ENCODE measurements at places on chromosomes 11 and 22.

DNA sequence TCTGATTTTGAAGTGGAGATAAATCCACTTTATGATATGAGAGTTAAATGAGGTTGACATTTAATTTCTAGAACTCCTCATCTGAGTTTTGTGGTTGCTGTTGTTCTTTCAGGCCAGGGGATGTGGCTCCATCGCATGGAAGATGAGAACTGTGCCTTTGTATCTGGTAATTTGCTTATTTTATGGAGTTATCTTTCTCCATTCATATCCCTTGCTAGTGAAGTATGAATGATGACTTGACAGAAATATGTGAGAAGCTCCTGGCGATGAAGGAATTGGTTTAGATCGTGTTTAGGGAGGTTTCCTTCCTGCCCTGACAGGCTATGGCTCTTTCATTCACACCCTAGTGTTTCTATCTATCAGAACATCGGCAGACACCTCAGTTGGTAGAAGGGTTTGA is 393.7 kb downstream of the ETS1 start:
- no peak for DNase-seq

DNA sequence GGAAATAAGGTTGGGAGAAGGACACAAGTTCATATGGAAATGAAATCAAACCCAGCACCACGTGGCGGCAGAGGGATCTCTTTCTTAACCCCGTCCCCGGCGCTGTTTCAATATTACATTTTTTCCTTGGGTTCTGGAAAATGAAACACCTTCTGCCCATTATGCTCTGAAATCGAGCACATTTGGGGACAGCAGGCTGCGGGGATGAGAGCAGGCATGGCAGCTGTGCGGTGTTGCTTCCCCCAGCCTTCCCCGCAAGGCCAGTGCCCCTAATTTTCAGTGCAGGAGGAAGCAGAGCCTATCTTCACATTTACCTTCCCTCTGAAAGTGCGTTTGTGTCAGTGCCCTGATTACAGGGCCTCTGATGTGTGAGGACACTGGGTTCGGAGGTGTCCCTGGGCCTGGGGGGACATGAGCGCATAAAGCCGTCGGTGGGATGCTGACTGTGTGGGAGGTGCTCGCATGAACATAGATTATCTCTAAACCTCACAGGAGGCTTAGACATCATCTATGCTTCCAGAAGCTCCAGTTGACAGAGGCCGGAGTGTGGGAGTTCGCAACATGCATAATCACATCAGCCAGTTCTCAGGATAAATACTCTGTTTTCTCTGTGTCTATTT is 921.3 kb downstream of the BRD1 start:
- DNase-seq, result no peak

DNA sequence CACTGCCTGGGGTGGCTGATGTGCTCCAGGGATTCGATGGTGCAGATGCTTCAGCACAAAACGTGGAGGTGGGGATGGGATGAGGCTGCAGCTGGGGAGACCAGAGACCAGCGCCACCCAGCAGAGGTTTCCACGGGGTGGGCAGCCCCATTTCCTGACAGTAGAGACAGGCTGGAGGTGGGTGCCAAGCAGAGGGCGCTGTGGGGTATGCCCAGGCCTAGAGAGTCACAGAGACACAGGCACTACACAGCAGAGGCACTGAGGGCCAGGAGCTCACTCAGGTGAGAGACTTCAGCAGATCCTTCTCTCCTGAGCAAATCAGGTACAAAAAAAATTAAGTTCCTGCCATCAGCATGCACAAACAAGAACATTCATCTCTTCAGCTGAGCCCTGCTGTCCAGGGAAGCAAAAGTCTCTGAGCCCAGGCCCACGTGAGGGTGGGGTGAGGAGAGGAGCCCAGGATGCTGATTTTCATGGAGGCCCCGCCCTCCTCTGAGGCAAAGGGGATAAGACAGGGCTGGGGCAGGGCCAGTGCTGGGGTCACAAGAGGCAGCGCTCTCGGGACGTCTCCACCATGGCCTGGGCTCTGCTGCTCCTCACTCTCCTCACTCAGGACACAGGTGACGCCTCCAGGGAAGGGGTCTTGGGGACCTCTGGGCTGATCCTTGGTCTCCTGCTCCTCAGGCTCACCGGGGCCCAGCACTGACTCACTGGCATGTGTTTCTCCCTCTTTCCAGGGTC is 53.1 kb downstream of the GGTLC2 start:
- DNase-seq, result no peak

GRCh38 chr11:8759634-8760033 is 77.0 kb downstream of the RPL27A start:
- no peak for DNase-seq

GRCh38 chr22:24954114-24954463 is 1.6 kb downstream of the KIAA1671 start:
- DNase-seq, result no peak

- DNase-seq, result no peak
These were observed 26.6 kb downstream of the RAB30 start for GRCh38 chr11:83044958-83045712.

GRCh38 chr11:69445131-69445470 is 36.4 kb upstream of the LINC01488 start:
- DNase-seq, result no peak

GRCh38 chr11:113796663-113797259 is 17.2 kb downstream of the CLDN25 start:
- DNase-seq, result no peak
